Fibroblast of lung (primary cell): ENCODE measurements at places on chromosomes 6 and 20. TPM values are rescaled to one million over a fixed set of nuclear protein-coding genes. Genes with fewer than 3 reads are reported as not detected.

DNA sequence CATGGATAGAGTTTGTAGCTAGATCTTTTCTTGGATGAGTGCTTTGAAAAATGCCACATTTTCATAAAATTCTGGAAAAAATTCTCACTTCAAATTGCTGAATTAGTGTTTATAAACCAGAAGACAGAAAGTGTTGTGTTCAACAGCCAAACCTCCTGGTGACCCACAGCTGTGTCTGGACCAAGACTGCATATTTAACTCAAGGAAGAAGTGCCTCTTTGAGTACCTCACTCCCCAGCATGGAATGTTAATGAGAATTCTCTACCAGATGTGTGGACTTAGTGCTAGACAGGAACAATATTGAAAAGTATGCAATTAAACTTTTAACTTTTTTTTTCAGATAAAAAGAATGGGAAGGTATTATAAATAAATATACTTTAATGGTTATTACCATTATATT is 609.3 kb downstream of the COL12A1 start:
- peak; percentile 67 for DNase-seq
- no peaks in the 10 kb centered on the region for H3K36me3 ChIP-seq
- H3K4me1 ChIP-seq, result no peaks in the 10 kb centered on the region
- H3K27ac ChIP-seq, result no peak overlapping the region
- no peaks in the 10 kb centered on the region for H3K27me3 ChIP-seq

GRCh38 chr6:159065091-159065490 is 20.3 kb upstream of the TAGAP start:
- H3K27me3 ChIP-seq, result peaks cover 2% of the 10 kb centered on the region
- H3K27ac ChIP-seq, result no peak overlapping the region
- no peaks in the 10 kb centered on the region for H3K36me3 ChIP-seq
- no peaks in the 10 kb centered on the region for H3K4me1 ChIP-seq
- no peak overlapping the region for H3K4me3 ChIP-seq

GRCh38 chr6:21151119-21151518 is 442.4 kb upstream of the SOX4 start:
- H3K27me3 ChIP-seq, result no peaks in the 10 kb centered on the region
- no peaks in the 10 kb centered on the region for H3K4me1 ChIP-seq
- DNase-seq, result no peak
- H3K27ac ChIP-seq, result no peak overlapping the region
- H3K36me3 ChIP-seq, result no peaks in the 10 kb centered on the region
- H3K4me3 ChIP-seq, result no peak overlapping the region

Gene C20orf141
- not detected in 2 replicates for total RNA-seq

- H3K4me3 ChIP-seq, result no peak overlapping the region
- DNase-seq, result no peak
- H3K27me3 ChIP-seq, result no peaks in the 10 kb centered on the region
- H3K27ac ChIP-seq, result peak overlapping the region; percentile 72
- no peaks in the 10 kb centered on the region for H3K36me3 ChIP-seq
Observed at GRCh38 chr20:18705910-18706309, 107.7 kb upstream of the SCP2D1 start.

DNA sequence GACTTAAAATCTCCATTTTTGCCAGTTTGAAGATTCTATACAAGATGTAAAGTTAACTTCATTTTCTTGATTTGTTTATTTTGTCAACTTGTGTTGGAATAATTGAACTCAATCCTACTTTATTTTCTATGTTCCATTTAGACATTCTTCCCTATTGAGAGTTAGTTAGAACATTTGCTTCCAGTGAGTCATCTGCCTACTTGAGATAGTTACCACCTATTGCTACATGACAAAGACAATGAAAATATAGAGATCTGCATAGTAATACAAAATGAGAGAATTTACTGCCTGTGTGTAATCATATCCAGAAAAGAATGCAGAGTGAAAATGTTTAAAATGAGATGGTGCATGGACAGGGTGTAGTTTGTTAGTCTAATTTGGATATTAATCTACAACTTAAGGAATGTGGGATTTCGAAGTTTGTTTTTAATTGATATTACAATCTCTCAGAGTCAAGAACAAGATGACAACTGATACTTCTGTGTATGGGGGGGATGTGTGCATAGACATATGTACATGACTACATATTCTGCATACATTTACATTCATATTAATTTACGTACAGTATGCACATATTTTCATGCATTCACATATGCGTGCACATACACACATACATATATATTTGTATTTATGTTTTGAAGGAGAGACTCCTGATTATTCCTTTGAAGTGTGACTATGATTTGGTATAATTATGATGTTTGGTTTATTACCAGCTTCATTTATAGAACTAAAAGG is 420.1 kb downstream of the NKAIN2 start:
- no peaks in the 10 kb centered on the region for H3K36me3 ChIP-seq
- H3K4me3 ChIP-seq, result no peak overlapping the region

GRCh38 chr6:126807876-126808275 is 310.6 kb upstream of the RSPO3 start:
- H3K27me3 ChIP-seq, result no peaks in the 10 kb centered on the region
- H3K4me3 ChIP-seq, result no peak overlapping the region
- no peak overlapping the region for H3K27ac ChIP-seq
- DNase-seq, result no peak

DNA sequence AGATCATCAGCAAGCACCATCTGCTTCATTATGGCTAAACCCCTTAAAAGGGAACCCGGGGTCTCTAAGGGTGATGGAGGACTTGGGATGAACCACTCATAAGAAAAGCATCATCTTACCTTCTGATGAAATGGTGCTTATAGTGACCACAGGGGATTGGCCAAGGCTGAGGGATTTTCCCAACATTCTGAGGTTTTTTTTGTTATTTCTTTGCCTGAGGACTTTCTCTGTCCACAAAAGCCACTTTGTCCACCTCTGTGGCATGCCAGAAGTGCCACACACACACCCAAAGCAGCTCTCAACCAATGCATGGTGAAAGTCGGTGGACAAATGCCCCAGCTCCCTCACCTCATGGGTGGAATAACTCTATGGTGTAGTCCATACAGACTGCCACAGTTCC is 79.3 kb upstream of the TOP1 start:
- H3K27ac ChIP-seq, result no peak overlapping the region
- H3K27me3 ChIP-seq, result no peaks in the 10 kb centered on the region
